ENCODE measurements at places on chromosomes 16 and 17. TPM values are rescaled to one million over a fixed set of nuclear protein-coding genes. Genes with fewer than 3 reads are reported as not detected.

The KRT14 gene
- total RNA-seq, result not detected

The PPY gene
- total RNA-seq, result not detected

The OSBPL7 gene
- total RNA-seq, result 2.4 TPM

The CEMP1 gene
- total RNA-seq, result 0.23 TPM

The SUPT4H1 gene
- 48.1 TPM for total RNA-seq

The CES3 gene
- 28.3 TPM for total RNA-seq

The WNK4 gene
- total RNA-seq, result 7.5 TPM

GRCh38 chr16:2532494-2533141 is 1.4 kb upstream of the CEMP1 start:
- H3K27me3 ChIP-seq, result no peaks in the 10 kb centered on the region
- no peaks in the 10 kb centered on the region for H3K36me3 ChIP-seq
- H3K4me3 ChIP-seq, result peak overlapping the region; percentile 59
- H3K27ac ChIP-seq, result peak overlapping the region; percentile 98
- peak; percentile 80 for DNase-seq

DNA sequence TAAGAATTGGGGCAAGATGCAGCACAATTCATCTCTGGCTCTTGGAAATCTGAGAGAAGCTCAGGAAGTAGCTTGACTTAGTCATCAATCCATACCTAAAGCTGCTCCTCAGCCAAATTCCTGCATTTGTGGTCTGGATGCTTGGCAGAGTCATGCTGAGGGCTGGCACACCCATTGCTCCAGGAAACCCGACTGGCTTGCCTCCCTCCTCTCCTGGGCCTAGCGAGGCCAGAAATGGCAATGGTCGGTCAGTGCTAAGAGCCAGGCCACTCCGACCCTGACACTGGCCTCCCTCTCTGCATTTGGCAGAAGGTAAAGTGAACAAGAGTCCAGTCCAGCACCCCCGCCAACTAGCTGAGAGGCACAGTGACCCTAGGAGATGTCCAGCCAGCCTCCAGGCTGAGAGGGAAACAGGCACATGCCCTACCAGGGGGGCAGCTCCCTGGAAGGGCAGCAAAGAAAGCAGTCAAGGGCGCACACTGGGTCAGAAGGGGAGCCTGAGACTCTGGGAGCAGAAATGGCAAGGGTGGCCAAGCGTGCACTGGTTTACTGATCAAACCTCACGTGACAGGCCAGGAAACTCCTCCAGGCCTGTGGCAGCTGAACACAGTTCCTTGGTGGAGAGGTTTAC is 10.0 kb downstream of the POLDIP2 start:
- DNase-seq, result no peak
- H3K27me3 ChIP-seq, result no peaks in the 10 kb centered on the region

- no peaks in the 10 kb centered on the region for H3K36me3 ChIP-seq
- peaks cover 34% of the 10 kb centered on the region for H3K27me3 ChIP-seq
- no peak overlapping the region for H3K4me3 ChIP-seq
- no peak overlapping the region for H3K27ac ChIP-seq
Observed at GRCh38 chr17:49968405-49969133, 421 bp upstream of the DLX4 start.

DNA sequence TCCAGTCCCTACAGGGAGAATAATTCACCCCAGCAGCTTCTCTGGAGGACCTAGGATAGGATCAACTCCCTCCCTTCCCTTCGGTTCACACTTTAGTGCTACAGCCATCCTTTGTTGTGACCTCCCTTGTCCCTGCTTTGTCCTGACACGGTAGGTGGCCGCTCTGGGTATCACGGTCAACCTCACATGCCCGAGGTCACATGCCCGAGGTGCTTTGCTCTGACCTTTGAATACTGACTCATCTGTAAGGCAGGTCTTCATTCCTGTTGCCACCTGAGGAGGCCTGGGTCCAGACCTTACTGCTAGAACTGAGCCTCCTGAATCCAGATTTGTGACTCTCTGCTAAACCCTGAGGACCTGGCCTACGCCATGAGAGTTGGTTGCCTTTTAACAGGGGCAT is 19.7 kb downstream of the ALKBH5 start:
- H3K27ac ChIP-seq, result no peak overlapping the region
- no peak for DNase-seq
- H3K4me1 ChIP-seq, result peaks cover 14% of the 10 kb centered on the region
- H3K36me3 ChIP-seq, result peaks cover 4% of the 10 kb centered on the region

GRCh38 chr16:65071433-65072311 is 50.2 kb downstream of the CDH11 start:
- no peak overlapping the region for H3K4me3 ChIP-seq
- no peak overlapping the region for H3K27ac ChIP-seq
- H3K4me1 ChIP-seq, result no peaks in the 10 kb centered on the region
- no peaks in the 10 kb centered on the region for H3K27me3 ChIP-seq

GRCh38 chr17:68579194-68579927 is 21.8 kb downstream of the FAM20A start:
- no peaks in the 10 kb centered on the region for H3K27me3 ChIP-seq
- no peak for DNase-seq
- H3K4me3 ChIP-seq, result peak overlapping the region; percentile 13
- H3K27ac ChIP-seq, result peak overlapping the region; percentile 87
- H3K36me3 ChIP-seq, result no peaks in the 10 kb centered on the region

DNA sequence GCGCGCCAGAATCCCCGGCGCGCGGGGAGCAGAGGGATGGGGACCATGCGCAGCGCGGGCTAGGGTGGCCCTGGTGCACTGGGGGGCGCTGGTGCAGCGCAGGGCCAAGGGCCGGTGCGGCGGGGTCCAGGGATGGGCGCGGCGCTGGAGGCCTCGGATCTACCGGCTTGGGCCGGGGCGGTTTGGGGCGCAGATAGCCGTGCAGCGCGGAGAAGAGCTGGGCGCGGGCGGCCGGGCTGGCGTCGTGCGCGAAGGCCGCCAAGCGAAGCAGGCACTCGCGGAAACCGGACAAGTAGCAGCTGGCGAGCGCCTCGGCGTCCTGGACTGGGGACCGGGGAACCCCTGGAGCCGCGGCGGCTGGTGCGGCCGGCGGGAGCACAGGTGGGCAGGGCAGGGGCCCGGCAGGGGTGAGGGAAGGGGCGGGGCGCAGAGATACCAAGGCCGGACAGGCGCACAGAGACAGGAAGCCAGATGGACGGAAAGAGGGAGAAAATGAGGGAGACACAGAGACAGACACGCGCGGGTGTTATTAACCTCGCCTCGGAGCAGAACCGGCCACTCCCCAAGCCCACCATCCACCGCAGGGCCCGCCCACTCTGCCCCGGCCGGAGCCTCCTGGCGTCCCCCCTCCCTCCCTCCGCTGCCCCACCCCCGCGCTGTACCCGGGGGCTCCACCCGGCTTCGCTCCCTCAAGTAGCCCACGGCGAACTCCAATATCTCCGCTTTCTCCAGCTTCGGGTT is 2.1 kb downstream of the HES7 start:
- no peak overlapping the region for H3K27ac ChIP-seq
- DNase-seq, result no peak
- H3K4me1 ChIP-seq, result peaks cover 64% of the 10 kb centered on the region

DNA sequence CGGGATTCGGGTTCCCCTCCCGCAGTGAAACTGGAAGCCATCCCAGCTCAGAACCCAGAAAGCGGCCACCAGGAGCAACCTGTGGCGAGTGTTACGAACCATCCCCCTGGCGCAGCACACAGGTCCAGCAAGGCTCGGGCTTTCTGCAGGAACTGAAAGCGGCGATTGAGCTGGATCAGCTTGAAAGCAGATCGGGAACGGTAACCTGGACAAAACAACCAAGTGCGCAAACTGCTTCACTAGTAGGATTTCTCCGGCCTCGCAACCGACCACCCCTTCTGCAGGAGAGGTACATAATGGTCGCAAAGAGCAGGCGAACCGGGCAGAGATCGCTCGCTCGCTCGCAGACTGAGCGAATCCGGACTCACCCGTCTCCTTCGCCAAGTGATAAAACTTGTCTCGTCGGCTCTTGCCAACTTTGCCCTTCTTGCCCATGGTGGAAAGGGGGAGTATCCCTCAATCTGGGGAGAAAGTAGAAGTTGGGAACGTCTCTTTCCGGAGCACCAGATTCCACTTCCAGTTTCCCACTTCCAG is 696 bp upstream of the PSMC5 start:
- peak overlapping the region; percentile 85 for H3K27ac ChIP-seq
- DNase-seq, result peak; percentile 45
- no peaks in the 10 kb centered on the region for H3K27me3 ChIP-seq
- H3K36me3 ChIP-seq, result peaks cover 11% of the 10 kb centered on the region
- H3K4me3 ChIP-seq, result peak overlapping the region; percentile 85

DNA sequence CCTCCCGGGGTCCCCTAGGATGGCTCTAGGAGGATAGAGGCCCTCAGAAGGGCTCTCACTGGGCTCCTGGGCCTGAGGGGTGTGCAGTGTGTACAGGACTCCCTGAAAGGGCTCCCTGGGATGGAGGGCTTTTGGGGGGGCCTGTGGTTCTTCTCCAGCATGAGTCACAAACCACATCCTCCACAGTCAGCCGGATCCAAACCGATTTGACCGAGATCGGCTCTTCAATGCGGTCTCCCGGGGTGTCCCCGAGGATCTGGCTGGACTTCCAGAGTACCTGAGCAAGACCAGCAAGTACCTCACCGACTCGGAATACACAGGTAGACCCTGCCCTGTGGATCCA is 4.5 kb downstream of the TRPV2 start:
- no peaks in the 10 kb centered on the region for H3K4me1 ChIP-seq
- no peak overlapping the region for H3K4me3 ChIP-seq
- H3K27me3 ChIP-seq, result no peaks in the 10 kb centered on the region
- peak overlapping the region; percentile 36 for H3K27ac ChIP-seq
- no peaks in the 10 kb centered on the region for H3K36me3 ChIP-seq

DNA sequence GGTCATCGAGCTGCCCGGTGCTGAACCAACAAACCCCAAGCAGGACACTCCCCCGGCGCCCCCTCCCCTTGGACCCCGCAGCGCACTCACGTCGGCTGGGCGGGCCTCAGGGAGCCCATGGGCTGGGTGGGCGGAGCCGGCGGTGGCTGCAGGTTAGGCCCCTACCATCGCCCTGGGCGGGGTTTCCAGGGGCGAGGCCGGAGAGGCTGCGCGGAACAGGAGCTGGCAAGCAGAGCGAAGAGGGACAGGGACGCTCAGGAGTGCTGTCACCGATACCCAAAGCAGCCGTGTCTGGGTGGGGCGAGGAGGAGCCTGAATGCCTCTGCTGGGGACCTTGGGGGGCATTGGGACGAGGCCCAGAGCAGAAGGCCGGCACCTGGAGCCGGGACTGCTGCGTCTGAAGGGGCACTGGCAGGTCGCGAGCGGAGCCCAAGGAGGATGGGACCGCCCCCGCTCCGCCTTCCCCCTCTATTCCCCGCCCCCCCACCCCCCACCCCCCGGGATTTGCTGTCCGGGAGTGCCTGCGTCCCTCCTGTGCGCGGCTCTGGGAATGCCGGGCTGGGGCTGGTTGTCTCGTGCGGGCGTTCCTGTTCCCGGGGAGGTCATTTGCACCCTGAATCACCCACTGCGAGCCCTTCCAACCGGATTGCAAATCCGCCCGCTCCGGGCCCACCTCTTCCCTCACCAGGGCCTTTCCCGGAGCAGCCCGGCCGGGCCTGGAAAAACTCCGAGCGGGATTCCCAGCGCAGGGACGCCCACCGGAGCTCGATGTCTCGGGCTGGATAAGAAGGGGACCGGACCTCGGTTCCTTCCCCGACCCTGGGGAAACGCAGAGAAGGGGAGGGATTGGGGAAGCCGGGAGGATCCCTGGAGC is 902 bp downstream of the ARHGAP27 start:
- H3K27me3 ChIP-seq, result no peaks in the 10 kb centered on the region
- peak overlapping the region; percentile 56 for H3K27ac ChIP-seq
- peaks cover 40% of the 10 kb centered on the region for H3K4me1 ChIP-seq

Measured in liver (tissue), 10 donors.